Caudate nucleus (tissue), 63 donors: ENCODE measurements at places on chromosomes 6 and 20.

DNA sequence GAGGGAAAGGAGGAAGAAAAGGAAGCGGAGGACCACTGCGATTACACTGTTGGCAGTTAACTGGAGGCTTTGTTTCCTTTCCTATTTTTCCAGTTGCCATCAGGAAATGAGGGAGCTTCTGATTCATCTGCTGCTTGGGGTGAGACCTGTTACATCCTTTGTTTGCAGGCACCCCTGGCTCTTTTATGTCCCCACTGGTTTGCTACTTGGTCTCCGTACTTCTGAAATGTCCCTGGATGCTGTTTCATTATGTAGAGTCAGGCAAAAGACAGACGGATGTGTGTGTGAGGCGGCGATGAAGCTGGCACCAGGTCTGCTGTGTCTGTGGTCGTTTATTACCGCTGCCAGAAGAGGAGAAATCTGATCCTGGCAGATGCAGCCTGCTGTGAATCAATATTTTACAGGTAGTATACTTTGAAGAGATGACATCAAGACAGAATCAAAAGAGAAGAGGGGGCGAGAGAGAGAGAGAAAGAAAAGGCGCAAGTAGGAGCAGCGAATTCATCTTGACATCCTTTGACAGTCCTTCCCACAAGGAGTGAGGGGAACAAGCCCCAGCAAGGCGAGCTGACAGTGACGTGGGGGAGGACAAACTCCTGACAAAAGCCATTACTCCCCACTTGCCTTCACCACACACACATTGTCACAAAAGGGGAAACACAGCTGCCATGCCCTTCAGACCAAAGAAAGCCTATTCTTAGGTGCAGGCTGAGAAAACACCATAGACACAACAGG lies 145.9 kb upstream of the FBXL4 start:
- DNase-seq = peak; percentile 5

DNA sequence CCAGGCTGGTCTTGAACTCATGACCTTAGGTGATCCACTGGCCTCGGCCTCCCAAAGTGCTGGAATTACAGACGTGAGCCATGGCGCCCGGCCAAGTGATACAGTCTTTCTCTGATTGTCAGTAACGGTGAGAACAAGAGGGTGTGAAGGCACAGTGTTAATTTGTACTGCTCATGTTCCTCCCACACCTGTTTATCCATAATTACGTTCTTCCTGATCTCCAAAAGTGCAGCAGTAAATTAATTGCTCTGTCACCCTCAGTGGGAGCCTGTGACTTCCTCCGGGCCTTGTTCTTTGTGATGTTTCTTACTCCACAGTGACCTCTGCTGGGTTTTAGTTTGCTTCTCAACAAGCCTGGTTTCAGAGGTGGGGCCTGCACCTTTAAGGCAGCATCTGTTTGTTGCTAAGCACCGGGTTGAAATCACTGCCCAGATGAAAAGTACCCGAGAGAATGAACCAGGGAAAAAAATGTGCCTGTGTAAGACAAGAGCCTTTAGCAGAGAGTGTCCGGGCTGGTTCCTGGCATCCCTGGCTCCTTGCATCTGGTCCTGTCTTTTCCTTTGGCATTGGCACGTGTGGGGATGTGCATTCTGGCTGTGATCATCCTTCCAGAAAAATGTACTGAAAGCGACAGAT lies 89.1 kb upstream of the CLDN20 start:
- DNase-seq = peak; percentile 21

GRCh38 chr20:10696650-10697049 lies 22.9 kb upstream of the JAG1 start:
- DNase-seq = no peak

- no peak for DNase-seq
Observed at GRCh38 chr20:34560614-34561013, 2.1 kb downstream of the MAP1LC3A start.

- DNase-seq = no peak
Observed at GRCh38 chr20:61045876-61046585, 206.0 kb upstream of the CDH4 start.

DNA sequence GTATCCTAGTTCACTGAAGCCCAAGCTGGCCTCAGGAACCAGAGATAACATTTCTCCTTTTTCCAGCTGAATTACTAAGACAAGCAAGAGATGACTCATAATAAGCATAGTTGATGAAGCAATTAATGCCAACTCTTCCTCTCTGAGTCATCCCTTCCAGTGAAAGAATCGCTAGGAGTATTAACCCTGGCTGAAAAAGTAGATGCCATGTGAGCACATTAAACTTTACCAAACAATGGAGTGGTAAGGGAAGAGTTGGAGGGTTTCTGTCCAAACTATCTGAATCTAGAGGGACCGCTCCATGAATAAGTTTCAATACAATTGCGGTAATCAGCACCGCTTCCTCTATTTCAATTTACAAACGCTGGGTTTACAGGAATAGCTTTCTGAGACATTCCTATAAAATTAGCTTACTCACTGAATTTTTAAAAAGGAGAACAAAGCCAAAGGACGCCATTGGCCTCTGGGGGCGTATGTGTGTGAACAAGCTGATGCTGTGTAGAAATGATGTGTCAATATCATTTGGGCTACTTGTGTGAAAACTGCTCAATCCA lies 48.3 kb downstream of the ATXN1 start:
- no peak for DNase-seq

- no peak for DNase-seq
Observed at GRCh38 chr6:34146801-34147592, 1.1 kb upstream of the GRM4 start.

DNA sequence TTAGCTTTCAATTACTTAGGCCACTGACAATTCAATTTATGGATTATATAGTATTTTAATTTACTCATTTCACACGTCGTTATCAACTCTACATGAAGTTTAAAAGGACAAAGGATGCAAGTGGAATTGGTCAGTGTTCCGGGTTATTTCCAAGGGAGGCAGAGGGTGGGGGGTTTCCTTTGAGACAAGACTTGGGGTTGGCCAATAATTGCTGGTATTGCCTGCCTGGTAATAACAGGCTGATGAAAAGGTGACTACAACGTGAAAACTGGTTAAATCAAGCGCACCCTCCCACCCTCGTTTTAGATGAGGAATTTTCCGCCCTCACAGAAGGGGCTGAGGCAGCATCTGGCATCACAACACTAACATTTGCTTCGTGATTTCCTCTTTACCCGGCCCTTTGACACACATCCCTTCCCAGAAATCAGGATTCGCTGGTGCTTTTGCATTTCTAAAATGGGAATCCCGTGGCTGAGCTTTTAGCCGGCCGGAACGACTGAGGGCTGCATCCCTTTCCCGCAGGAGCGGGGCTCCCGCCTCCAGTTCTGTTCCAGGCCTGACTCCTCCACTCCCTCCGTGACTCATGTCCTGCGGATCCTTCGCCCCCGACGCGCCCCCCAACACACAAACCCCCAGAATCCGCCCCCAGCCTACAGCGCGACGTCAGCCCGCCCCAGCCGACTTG lies 999 bp upstream of the PIM1 start:
- DNase-seq = peak; percentile 66

- no peak for DNase-seq
Observed at GRCh38 chr20:14522595-14522994, 185.2 kb upstream of the FLRT3 start.

- no peak for DNase-seq
Observed at GRCh38 chr6:167442245-167442644, 117.4 kb downstream of the TTLL2 start.

- DNase-seq = no peak
Observed at GRCh38 chr6:36118550-36119107, 11.7 kb upstream of the MAPK13 start.

- DNase-seq = no peak
Observed at GRCh38 chr6:143545976-143546547, 34.5 kb upstream of the FUCA2 start.

- DNase-seq = no peak
Observed at GRCh38 chr6:127581576-127581975, 4.6 kb downstream of the C6orf58 start.

DNA sequence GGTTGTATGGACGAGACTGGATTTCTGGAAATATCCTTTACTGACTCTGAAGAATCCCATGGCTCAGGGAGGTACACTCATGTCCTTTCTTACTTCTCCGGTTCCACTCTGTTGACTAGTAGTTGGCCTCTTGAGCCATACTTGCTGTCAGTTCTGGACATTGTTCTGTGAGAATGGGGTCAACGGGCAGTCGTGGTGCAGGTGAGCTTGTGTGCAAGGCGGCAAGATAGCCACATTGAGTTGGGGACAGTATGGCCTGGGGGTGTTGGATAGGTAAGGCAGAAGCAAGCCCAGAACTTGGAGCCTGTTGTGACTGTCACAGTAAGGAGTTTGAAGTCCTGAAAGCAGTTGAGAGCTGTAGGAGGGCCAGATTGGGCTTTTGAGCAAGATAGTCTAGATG lies 13.5 kb upstream of the SLC22A1 start:
- DNase-seq = no peak

DNA sequence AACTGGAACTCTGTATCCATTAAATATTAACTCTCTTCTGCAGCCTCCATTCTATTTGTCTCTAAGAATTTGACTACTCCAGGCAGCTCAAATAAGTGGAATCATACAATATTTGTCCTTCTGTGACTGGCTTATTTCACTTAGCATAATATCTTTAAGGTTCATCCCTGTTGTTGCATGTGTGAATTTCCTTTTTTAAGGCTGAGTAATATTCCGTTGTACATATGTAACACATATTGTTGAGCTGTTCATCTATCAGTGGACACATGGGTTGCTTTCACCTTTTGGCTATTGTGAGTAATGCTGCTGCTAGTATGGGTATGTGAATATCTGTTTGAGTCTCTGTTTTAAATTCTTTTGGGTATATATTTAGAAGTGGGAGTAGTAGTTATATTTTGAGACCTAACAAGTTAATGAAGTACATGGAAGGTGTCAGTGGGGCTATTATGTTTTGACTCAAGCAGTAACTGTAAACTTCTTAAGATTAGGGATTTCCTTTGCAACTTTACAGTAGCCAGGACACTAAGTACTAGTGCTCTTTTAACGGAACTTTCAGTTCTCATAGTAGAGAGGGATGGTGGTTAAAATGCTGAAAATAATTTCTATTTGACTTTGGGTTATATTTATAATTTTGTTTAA lies 29.7 kb upstream of the TMEM217 start:
- no peak for DNase-seq

GRCh38 chr6:147808640-147809039 lies 300.1 kb downstream of the SAMD5 start:
- no peak for DNase-seq

- no peak for DNase-seq
Observed at GRCh38 chr6:117414770-117415169, 11.0 kb downstream of the ROS1 start.

GRCh38 chr6:169808608-169808967 lies 57.2 kb downstream of the ERMARD start:
- no peak for DNase-seq

- no peak for DNase-seq
Observed at GRCh38 chr6:108721286-108721685, 126.9 kb upstream of the ARMC2 start.

DNA sequence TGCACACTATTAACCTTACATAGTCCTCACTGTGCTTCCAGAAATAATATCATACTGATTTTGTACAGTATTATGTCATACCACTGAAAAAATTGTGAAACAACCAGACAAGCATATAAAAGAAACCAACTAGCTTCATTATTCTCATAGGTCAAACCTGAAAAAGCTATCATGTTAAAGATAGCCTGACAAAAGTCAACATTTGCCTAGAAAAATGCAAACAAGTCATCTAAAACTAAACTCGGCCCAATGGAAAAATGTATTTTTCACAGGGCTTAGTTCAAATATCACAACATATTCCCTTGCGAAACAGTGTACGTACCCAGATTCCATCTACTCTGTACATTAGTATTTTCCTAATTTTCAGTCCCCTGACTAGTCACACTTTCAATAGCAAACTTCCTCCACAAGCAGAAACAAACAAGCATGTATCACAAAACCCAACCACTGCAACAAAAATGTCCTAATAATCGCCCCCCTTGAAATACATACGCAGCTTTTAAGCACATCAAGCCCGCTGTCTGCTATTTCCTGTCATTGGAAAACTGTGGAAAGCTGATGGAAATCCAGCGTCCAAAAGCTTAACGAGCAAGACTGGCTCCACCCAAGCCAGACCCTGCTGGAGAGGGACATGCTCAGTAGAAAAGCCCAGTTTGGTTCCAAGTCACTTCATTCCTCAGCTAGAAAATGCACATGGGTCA lies 93.1 kb downstream of the EPB41L2 start:
- no peak for DNase-seq

DNA sequence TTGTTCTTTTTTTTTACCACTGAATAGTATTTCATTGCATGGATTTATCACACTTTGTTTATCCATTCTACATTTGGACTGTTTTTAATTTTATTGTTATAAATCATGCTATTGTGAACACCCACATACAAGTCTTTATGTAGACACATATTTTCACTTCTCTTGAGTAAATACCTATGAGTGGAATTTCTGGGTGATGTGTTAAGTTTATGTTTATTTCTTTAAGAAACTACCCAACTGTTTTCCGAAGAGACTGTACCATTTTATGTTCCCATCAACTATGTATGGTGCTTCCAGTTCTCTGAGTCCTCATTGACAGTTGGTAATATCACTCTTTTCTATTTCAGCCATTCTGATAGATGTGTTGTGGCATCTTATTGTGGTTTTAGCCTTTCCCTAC lies 54.0 kb downstream of the RIN2 start:
- DNase-seq = no peak

DNA sequence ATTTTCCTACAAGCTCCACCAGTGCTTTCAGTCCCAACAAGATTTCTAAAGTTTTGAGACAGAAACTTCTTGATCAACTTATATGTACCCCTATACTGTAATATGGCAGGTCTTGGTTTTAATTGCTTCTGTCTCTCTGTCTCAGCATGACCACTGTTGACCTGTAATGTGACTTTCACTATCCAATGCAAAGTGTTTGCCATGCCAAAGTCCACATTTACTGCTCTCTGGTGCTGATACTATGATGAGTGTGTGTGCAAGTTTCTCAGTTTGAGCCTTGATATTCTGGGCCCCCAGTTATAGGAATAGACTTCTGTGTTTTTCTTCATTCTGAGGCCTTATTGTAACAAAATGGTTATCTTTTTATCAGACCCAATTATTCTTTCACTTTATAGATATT lies 45.8 kb downstream of the OR2J2 start:
- no peak for DNase-seq

DNA sequence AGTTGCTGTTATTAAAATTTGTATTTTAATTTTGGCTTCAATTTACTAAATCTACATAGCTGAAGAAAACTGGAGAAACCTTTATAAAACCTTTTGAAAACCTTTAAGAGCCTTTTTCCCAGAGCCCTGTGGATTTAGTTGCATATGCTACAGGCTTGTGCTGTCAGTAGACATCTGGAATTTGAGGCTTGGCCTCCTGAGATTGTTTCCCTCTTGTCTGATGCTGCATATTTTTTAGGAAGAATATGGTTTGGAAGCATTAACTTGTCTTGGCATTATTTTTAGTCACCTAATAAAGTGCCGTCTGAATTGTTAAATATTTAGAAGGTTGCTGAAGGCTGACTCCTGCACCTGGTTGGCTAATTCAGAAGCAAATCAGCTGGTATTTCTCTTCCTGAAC lies 369.4 kb downstream of the UTRN start:
- DNase-seq = no peak

DNA sequence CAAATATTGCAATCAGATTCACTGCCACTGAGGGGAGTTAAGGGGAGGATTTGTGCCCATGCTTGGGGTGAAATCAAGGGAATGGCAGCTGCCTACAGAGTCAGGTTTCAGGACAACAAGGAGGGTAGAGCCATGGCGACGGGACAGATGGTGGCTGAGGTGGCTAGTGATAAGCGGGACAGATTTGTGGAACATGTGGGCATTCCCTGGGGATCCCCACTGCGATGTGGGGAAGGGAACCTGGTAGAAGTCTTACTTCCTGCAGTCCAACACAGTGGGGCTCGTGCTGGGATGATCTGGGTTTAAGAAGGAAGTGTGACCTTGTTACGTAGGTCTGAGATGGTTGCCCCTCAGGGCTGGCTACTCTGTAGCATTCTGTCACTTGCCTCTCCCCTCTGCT lies 292.0 kb upstream of the JARID2 start:
- DNase-seq = no peak
